SJSA1 (cell line): ENCODE measurements at places on chromosomes 2 and 18. TPM values are rescaled to one million over a fixed set of nuclear protein-coding genes. Genes with fewer than 3 reads are reported as not detected.

- no peak for DNase-seq
Measured at GRCh38 chr2:218516614-218517013, 51.5 kb downstream of the USP37 start.

- no peak for DNase-seq
Measured at GRCh38 chr2:1082456-1083205, 132.0 kb downstream of the SNTG2 start.

The FSHR gene
- total RNA-seq: not detected in 2 replicates

DNA sequence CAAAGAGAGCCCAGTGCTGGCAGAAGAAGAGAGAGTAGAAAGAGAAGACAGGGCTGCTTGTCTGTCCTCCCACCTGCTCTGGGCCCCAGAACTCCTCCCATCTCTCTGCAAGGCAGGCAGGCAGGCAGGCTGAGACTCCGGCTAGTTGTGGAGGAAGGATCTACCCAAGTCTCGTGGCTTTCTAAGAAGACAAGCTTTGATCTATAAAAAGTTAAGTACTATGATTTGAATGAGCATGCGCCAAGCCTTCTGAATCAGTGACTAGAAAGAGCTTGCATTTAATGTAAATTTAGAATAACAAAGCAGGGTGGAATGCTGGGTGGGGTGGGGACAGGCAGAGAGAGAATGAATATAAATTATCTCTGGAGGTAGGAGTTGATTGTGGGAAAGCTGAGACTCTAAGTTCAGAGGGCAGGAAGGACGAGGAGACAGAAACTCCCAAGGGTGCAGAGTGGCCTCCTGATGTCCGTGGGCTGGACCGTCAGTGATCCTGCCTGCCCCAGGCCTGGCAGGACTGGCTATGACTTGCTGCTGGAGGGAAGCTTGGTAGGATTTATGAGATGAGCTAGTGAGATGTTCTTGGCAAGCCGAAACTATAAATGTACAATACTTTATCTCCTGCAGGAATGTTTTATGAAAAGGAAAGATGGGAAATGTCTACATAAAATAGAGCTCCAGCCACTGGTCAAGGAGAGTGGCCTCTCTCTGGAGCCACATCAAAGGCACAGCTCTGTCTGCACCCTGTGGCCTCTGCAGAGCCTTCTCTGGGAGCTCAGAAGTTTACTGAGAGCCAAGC is 447.5 kb downstream of the TNS1 start:
- peak; percentile 16 for DNase-seq

- no peak for DNase-seq
Measured at GRCh38 chr2:231660860-231661259, 47.5 kb upstream of the PTMA start.

DNA sequence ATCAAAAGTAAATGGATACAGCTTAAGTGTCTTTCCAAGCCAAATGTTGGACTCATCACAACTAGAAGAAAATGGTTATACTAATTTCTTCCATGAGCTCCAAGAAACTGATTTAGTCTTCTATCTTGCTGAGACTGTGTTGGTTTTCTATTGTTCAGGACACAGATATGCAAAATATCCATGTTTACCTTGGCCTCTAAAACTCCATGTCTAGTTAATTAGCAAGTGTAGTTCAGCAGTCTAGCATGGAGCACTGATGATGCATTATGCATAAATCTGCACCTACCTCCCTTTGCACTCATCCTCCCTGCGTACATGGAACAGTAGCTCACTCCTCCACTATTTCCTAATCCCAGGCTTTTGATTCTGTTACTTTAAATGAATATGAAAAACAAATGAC is 731.4 kb upstream of the CHAC2 start:
- DNase-seq: no peak

The TGOLN2 gene
- 103 and 120 TPM in 2 replicates for total RNA-seq

The ACOXL gene
- total RNA-seq: not detected in 2 replicates

The SERPINB4 gene
- total RNA-seq: 0.26 TPM in 1 of 2 replicates, not detected in the other

- no peak for DNase-seq
Measured at GRCh38 chr18:32072321-32072720, 19.4 kb upstream of the RNF138 start.

DNA sequence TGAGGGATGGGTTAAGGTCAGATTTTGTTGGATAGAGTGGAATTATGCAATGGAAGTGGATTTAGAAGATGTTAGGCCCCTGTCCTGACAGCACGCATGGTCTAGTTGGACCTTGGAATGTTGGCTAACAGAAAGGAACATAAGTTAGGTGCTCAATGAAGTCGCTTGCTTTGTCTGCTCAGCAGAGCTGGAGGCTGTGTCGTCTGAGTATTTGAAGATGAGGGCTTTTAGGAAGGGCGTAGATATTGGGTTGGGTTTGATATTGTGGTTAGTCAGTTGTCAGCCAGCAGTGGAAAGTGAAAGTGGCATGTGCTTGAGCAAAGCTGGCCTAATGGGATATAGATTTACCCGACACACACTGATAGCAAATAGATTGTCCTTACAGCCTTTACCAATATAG is 239.3 kb downstream of the PRKCE start:
- DNase-seq: no peak

- DNase-seq: no peak
Measured at GRCh38 chr2:9549420-9549819, 6.2 kb downstream of the ADAM17 start.

- no peak for DNase-seq
Measured at GRCh38 chr2:98900721-98901120, 35.3 kb downstream of the CRACDL start.

GRCh38 chr18:38534073-38534472 is 968.5 kb upstream of the CELF4 start:
- no peak for DNase-seq

- DNase-seq: no peak
Measured at GRCh38 chr18:42906761-42907160, 208.7 kb downstream of the RIT2 start.

DNA sequence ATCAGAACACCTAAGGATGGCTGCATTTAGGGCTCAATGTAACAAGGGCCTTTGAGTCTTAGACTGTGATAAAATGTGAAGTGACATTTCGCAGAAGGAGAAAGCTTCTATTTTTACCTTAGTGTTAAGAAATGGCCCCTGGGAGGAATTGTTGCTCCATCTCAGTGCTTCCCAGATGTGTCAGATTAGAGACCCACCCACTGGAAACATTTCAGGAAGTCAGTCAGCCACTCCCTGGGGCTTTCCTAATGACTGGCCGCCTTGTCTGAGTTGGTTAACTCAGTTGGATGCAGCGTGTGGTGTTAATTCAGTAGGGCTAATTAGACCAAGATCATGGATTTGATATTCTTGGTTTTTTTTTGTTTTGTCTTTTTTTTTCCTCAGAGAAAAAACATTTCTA is 355.9 kb downstream of the PIK3C3 start:
- DNase-seq: no peak

DNA sequence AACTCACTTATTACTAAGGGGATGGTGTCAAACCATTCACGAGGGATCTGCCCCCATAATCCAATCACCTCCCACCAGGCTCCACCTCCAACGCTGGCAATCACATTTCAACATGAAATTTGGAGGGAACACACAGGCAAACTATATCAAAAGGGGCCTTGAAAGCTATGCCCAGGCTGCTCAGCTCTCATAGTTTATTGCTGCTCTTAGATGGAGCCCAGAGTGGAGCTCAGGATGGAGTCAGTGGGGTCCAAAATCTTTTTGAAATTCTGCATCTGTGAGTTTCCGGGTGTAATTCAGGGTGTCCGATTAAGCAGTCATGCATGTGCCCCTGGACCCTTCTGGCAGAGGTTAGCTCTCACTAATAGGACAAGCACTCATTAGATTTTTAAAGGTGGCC is 24.3 kb downstream of the RHOB start:
- DNase-seq: no peak

- DNase-seq: peak; percentile 80
Measured at GRCh38 chr18:9827793-9828505, 57.8 kb upstream of the TXNDC2 start.

The IL1A gene
- 0.16 and 1.5 TPM in 2 replicates for total RNA-seq

The FTCDNL1 gene
- total RNA-seq: not detected in 2 replicates

The BOLL gene
- not detected in 2 replicates for total RNA-seq

- no peak for DNase-seq
Measured at GRCh38 chr2:33909945-33910695, 311.0 kb upstream of the FAM98A start.

The GALR1 gene
- not detected in 2 replicates for total RNA-seq

The CNTNAP5 gene
- not detected in 2 replicates for total RNA-seq

- no peak for DNase-seq
Measured at GRCh38 chr2:107001964-107002696, 116.2 kb upstream of the ST6GAL2 start.

GRCh38 chr2:41182961-41183360 is 731.1 kb upstream of the SLC8A1 start:
- no peak for DNase-seq

DNA sequence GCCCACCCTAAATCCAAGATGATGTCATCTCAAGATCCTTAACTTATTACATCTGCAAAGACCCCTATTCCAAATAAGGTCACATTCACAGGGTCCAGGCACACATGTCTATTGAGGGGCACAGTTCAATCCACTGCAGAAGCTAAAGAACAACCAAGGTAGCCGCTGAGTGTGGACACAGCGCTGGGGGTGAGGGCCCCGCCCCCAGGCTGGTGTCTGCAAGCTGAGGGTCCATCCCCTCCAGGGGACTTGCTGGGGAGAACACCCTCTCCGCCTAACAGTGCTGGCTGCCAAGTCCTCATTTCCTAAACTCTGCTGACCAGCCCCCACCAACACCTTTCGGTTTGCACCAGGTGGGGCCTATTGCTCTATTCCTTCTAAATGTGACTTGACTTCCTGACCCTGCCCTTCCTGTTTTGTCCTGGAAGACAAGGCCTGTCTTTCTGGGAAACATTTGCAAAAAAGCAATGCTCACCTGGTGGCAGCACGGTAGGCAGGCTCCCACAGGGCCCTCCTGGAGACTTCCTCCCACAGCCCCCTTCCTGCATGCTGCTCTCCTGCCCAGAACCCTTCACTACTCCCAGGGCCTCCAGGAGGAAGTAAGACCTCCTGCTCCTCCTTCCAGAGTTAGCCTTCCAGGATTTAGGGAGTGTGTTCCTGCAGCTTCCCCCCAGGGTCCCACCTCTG is 24.4 kb upstream of the TEX44 start:
- DNase-seq: no peak

GRCh38 chr2:180739070-180739469 is 241.3 kb upstream of the UBE2E3 start:
- DNase-seq: no peak

DNA sequence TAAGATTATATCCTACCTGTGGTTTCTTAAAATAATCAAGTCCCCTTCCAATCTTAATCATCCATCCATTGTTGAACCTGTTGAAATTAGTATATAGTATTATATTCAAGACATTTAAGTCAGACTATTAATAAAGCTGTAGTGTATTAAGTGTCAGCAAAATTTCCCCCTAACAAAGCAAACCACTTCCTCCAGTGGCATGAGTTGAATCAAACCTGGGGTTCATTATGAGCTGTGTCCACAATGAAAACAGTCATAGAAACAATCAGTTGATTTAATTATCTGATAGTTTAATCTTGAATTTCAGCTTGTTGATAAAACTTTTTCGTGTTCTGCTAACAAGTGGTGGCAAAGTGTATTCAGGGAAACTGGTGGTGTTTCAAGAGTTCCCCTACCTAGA is 11.3 kb downstream of the MITD1 start:
- DNase-seq: no peak

- DNase-seq: no peak
Measured at GRCh38 chr2:157761520-157761919, 114.6 kb downstream of the ACVR1 start.

The SPATA3 gene
- not detected in 2 replicates for total RNA-seq

The DSG1 gene
- not detected in 2 replicates for total RNA-seq

DNA sequence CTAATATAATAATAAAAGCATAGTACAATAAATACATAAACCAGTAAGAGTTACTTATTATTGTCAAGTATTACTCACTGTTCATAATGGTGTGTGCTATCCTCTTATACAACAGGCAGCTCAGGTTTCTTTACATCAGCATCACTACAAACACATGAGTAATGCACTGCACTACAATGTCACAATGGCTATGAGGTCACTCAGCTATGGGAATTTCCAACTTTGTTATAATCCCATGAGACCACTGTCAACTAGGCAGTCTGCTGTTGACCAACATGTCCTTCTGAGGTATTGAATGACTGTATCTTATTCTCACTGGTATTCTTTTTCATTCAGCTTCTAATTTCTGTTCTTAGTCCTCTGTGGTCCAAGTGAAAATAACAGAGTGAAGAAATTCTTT is 250.4 kb upstream of the DSEL start:
- DNase-seq: peak; percentile 71

GRCh38 chr2:174615871-174616436 is 18.4 kb upstream of the WIPF1 start:
- peak; percentile 66 for DNase-seq

DNA sequence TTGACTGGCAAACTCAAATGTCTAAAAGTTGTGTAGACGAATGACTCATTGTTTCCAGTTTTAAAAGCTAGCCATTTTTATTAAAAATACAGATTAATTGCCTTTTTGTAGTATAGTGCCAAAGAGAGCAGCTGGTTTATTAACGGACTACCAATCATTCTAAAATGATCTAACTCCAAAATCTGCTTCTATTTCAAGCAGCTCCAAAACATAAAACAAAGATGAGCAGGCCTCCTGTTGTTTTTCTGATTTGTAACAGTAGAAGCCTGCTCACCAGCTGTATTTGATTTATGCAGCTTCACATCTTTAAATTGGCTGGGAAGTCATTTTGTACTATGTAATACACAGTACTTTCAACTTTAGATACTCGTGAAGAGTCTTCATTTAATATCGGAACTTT is 171.8 kb downstream of the UBR3 start:
- DNase-seq: no peak

DNA sequence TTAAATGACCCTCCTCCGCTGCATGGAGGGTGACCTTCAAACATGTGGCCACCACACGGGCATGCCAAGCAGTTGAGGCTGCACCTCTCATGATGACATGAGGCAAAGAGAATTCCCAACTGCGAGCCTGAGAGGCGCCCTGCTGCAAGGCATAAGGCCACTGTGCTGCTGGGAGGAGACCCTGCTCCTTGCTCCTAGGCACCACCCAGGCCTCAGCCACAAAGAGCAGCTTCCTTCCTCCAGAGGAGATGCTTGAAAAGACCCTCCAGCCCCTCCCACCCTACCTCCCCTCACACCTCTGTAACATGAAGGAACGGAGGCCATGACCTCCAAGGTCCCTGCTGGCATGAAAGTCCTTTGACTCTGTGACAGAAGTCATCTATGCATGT is 11.4 kb downstream of the CHST10 start:
- DNase-seq: no peak

- no peak for DNase-seq
Measured at GRCh38 chr2:11904941-11905340, 158.5 kb downstream of the LPIN1 start.

- DNase-seq: no peak
Measured at GRCh38 chr2:239747274-239747673, 277.9 kb downstream of the NDUFA10 start.

- DNase-seq: no peak
Measured at GRCh38 chr18:68703326-68703725, 11.6 kb downstream of the TMX3 start.

The ZNF2 gene
- 4.2 and 4.8 TPM in 2 replicates for total RNA-seq

DNA sequence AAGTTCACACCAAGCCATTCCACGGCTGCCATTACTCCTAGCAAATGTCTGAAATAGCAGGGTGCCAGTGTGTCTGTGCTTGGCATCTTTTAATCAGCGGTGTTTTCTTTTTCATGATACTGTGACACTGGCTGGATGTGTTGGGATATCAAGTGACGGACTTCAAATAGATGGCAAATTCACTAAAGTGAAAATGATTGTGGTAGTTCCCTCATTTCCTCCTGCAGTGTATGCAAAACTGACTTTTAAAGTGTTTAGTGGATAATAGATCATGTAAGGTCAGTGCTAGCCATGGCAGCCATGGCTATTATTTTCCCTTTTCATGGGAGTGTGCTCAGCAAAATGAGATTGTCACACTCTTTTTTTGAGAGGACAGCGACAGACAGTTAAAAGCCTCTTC is 261.5 kb upstream of the SIX3 start:
- no peak for DNase-seq
